ENCODE measurements at places on chromosomes 16 and 17.

DNA sequence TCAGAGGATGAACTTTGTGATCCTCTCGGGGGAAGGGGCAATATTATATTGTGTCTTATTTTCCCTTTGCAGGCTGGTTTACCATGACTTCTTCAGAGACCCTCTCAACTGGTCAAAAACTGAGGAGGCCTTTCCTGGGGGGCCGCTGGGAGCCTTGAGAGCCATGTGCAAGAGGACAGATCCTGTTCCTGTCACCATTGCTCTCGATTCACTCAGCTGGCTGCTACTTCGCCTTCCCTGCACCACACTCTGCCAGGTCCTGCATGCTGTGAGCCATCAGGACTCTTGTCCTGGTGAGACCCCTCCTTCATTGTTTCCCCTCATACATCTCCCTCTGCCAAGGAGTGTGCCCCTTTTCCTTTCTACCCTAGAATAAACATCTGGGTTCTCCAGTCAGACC, 2.5 kb downstream of the ELP5 start:
- DNase-seq, result no peak

DNA sequence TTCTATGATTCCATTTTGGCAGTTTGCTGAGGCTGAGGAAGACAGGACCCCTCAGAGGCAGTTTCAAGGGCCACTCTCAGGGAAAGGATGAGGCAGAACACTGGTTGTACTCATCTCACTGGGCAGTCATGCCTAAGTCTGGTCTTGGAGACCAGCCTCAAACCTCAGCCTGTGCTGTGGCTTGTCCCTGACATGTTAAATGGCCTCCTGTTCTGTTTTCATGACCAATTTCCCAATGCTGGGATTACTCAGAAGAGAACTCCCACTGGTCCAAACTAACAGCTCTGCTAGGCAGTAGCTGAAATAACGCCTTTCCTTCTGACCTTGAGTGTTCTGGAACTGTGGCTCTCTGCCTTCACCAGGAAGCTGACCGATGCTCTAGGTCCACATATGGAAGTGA, 8.4 kb upstream of the SPDYE4 start:
- no peak for DNase-seq

DNA sequence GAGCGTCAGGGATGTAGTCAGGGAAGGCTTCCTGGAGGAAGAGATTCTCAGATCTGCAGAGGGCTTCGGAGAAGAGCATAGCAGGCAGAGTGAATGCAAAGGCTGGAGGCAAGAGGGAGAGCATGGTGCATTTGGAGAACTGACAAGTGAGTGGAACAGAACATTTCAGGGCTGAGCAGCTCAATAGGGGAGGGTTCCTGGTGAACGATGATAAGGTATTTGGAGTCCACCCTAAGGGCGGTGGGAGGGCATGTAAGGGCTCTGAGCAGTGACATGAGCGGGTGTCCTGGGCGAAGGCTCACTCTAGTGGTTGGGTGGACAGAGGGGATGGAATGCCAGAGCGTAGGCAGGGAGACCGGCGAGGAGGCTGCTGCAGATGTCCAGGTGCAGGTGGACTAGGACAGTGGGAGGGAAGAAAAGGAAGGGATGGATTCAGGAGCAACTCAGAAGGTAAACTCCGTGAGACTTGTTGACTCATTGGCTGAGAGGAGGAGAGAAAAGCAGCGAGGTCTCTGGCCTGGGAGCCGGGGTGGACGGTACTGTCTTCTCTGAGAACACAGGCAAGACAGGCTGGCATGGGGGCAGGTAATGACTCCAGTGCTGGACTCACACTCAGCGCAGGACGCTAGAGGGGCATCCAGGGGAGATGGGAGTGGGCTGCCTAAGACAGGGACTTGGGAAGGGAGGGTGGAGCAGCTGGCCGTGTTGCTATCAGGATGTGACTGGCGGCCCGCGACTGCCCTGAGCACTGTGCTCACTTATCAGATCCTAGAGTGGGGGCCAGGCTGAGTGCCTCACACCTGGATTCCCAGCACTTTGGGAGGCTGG, 1.4 kb upstream of the PITPNA start:
- no peak for DNase-seq

DNA sequence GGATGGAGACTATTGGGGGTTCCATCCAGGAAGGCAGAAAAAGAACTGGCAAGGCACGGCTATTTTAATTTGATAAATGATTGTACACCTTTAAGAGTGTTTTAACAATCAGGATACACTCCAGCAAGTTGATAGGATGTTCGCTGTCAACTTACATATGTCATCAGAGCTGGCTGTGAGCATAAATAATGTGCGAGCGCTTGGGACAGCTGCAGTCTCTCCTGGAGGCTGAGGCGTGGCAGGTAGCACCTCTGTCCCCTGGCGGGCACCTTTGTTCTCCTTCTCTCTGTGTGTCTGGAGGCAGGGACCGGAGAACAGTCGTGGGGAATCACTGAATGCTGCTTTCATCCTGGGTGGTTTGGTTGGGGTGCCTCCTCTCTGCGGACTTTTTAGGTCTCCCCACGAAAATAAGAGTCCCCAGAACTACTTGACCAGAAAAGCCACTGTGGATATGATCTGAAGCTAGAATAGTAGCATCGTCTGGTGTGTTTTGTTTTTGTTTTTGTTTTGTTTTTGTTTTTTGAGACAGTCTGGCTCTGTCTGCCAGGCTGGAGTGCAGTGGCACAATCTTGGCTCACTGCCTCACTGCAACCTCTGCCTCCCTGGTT, 9.4 kb downstream of the BAHCC1 start:
- no peak for DNase-seq

- no peak for DNase-seq
Observed at GRCh38 chr16:1781758-1782407, 488 bp downstream of the SPSB3 start.

DNA sequence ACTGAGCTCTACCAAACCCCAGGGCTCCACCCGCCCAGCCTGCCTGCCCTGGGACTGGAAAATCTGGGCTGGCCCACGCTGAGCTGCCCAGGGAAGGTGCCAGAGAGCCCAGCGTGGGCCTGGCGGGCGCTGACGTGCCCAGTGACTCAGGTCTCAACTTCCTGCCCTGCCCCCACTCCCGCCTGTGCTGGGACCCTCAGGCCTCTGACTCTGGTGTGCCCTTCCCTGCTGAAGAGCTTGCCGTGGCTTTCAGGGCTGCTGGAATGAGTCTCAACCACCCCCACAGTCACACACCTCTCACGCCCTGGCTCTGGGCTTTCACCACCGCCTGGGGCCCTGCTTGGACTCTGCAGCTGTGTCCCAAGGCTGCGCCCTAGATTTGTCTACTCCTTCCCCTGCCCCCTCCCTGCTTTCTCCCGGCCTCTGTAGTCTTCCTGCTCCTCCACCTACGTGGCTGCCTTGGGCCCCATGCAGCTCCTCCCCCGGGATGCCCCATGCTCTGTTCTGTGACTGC, 10.4 kb downstream of the LLGL1 start:
- no peak for DNase-seq

- DNase-seq, result no peak
Observed at GRCh38 chr16:74997042-74997491, 1.8 kb upstream of the ZNRF1 start.

DNA sequence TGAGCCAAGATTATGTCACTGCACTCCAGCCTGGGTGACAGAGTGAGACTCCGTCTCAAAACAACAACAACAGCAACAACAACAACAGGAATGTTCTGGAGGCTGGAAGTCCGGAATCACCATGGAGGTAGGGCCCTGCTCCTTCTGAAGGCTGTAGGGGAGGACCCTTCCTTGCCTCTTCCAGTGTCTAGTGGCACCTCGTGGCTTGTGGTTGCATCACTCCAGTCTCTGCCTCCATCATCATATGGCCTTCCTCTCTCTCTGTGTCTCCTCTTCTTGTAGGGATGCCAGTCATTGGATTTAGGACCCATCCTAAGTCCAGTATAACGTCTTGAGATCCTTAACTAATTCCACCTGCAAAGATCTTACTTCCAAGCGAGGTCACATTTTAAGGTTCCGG, 14.0 kb downstream of the NAGPA start:
- no peak for DNase-seq

DNA sequence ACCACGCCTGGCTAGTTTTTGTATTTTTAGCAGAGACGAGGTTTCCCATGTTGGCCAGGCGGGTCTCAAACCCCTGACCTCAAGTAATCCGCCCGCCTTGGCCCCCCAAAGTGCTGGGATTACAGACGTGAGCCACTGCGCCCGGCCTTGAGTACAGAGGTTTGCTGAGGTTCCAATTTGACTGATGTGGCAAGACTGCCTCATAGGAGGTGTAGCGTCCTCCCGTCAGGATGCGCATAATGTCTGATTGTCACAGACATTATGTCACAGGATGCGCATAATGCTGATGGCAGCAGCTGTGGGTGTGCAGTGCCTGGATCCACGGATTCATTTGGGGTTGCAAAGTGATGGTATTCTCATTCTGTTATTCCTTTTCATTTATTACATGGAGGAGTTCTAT, 45.2 kb downstream of the HAPSTR1 start:
- no peak for DNase-seq

All from cerebellar nuclear complex (tissue), 1 donor.